Ureter (tissue), 1 donor: ENCODE measurements at places on chromosomes 5 and 9.

DNA sequence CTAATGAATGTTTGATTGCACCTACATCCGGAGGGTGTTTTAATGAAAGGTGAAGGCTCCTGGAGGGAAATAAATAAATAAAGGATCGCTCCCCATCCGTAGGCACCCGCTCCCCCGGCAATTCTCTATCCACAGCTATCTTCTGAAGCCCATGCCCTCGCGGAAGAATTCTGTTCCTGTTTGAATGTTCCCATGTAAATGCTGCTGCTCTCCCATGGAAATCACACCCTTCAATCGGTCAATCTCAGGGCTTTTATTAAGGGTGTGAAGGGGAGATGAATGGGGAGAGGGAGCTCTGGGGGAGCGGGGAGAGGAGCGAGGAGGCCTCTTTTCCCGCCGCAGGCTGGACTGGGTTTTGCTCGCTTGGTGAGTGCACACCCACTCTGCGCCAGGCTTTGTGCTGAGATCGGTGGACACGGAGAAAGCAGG is 21.1 kb upstream of the ARAP3 start:
- DNase-seq: no peak

DNA sequence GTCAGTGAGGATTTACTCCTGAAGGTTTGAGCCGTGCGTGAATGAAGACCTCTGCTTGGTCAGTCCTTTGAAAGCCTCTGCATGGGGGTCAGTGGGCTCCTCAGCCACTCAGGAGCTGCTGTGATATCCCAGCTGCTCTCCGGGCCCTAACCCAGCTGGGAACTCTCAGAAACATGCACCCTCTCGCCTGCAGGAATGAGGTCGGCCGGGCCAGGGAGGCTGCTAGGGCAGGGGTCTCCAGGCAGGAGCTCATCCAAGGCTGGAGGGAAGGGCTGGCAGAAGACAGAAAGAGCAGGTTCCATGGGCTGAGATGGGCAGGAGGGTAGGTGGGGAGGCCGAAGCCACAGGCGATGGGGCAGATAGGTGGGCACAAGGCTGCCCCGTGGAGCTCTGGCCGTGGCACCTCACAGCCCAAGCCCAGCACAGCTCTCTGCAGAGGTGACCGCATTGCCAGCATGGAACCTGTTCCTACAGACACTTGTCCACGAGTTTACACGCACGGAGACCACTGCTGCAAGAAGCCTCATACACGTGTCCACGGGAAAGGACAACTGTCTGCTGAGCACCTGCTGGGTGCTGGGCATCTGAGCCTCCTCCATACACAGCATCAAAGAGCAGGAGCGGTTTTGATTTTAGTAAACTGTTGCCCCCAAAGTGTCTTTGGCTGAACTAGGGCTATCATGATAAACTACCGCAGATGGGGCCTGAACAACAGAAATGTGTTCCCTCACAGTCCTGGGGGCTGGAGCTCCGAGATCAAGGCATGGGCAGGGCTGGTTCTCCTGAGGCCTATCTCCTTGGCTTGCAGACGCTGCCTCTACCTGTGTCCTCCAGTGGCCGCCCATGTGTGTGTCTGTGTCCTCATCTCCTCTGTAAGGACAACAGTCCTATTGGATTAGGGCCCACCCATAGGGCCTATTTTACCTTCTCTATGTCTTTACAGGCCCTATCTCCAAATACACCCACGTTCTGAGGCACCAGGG is 85.2 kb upstream of the ADAMTS2 start:
- no peak for DNase-seq

DNA sequence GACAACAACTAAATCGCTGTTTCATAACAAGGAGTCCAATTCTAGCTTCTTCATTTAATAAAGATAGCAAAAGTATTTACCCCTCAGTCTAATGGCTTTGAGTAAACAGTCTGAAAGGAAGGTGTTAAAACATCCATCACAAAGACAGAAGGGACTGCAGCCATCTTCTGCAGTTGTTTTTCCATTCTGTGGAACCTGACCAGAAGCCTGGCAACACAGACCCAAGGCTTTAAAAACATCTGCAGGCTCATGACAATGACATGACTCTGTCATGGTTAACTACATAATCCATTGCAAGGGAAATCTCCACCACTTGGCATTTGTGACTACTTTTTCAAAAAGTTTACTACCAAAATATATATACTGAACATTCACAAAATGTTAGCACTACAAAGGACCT is 51.9 kb downstream of the ELL2 start:
- no peak for DNase-seq

DNA sequence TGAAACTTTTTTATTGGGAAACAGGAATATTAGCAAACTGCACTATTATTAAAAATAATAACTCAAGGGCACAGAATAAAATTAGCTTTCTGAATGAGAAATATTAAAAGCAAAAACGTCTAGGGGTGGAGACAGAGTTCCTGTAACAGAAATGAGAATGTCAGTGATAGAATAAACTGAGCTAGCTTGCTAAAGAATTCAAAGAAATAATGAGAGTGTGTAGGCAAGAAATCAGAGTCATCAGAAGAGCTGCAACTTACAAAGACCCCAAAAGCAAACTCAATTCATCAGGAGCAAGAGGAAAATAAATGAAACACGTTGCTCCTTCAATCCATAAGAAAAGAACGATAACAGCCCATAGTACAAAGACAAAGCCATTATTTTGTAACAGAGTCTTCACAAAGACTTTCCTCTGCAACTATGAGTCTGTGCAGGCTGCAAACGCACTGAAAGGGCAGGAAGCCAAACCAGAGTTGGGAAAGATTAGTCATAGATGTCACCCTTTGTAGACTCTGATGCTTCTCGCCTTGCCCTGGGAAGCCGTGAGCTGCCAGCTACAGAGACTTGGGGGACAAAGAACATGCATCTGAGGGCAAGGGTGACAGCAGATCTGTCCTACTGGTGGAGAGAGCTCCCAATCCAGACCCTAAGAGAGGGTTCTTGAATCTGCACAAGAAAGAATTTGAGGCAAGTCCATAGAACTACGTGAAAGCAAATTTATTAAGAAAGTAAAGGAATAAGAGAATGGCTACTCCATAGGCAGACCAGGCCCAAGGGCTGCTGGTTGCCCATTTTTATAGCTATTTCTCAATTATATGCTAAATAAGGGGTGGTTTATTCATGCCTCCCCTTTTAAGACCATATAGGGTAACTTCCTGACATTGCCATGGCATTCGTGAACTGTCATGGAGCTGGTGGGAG is 40.8 kb downstream of the SHC3 start:
- DNase-seq: peak; percentile 70

- peak; percentile 35 for DNase-seq
Observed at GRCh38 chr9:127139071-127139731, 16.8 kb upstream of the ANGPTL2 start.

- no peak for DNase-seq
Observed at GRCh38 chr5:82169892-82170291, 108.3 kb downstream of the RPS23 start.

- DNase-seq: no peak
Observed at GRCh38 chr9:123105490-123105889, 72.0 kb downstream of the GPR21 start.

DNA sequence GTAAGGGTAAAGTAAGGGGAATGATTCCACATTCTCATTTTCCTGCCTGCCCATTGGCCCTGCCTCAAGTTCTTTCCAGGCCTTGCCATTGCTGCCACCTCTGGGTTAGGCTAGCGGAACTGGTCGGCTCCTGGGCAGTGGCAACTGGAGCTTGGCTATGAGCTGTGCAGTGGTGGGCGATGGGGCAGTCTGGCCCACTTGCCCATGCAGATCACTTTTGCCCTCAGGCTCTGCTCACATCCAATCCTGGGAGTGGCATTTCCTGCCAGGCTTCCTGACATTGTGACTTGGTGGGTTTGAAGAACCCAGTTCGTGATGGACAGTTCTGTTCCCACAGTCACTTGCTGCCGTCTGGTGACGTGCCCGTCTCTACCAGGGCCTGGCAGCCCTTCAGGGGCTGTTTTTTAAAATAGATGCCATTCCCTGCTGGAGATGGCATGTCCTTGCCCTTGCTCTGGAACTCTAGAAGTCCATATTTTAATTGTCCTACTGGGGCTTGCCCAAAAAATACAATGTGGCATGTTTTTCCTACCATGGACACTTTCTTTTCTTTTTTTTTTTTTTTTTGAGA is 86.1 kb downstream of the FGF18 start:
- DNase-seq: no peak

DNA sequence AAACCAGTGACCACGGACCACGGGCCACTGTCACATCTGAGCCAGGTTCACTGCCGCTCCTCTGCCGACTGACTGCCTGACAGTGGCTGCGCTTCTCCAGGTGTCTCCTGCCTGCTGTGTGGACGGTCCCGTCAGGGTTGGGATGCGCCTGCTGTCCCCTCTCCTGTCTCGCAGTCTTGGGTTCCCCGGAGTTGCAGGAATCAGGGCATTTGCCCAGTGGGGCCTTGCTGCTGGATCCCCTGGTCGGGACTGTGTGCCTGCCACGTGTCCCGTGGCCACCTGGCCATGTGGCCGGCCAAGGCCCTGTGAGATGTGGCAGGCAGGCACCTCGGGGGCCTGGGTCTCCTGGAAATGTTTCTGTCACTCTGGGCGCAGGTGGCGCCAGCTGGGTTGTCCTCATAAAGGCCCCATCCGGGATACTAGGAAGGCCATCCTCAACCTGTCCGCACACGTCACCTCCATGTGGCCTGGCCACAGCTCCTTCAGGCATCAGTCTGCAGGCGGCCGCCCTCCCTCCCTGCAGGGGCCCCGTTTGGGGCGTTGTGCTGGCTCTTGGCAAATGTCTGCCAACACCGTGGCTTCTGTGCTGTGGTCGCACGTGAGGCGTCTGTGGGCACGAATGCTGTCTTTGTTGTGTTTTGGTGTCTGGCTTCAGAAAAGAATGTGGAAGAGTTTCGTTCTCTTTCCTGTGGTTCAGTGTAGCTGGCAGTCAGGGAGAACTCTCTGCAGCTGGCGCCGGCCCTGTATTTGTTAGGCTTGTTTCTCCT is 6.4 kb upstream of the TOR4A start:
- no peak for DNase-seq

DNA sequence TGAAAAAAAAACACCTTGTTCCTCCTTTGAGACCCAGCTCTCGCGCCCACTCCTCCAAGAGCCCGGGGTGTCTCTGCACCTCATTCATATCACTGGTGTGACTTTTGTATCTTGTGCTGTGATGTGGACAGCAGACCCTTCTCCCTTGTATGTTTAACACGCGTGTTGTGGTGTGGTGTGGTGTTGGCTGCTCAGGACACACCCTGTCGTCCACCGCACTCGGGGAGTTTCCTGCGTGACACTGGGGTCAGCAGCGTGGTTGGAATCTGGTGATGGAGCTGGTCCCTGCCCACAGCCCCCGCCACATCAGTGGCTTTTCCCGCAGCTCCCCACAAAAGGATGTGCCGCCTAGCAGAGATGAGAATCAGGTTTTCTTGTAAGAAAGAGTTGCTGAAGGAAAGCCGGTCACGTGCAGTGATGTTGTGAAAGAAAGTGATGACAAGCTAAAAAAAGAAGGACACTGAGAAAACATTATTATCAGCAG is 61.5 kb downstream of the TENT4A start:
- no peak for DNase-seq

DNA sequence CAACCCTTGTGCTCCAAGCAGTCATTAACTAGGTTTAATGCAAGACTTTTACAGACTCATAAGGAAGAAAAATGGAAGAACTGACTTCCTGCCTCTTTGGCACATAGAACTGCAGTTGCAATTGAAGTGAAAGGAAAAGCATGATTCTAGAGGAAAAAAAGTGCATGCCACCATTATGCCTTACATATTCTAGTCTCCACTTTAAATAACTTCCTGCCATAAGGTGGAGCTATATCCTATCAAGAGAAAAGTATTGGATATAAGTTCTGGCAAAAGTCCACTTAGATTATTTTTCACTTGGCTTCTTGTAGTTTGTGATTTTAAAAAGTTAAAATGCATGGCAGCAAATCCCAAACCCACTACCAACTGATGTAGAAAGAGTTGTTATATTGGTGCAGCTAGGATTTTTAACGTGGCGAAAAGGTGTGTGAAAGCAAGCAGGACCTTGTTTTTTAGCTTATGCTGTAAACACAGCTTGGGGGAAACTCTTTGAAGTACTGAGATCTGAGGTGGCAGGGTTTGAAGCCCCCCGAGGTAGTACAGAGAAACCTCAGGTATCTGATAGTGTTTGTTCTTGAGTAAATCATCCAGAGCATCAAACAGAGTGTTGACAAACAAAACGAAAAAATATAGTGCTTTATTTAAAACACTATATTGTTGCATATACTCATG is 117.9 kb downstream of the ANXA1 start:
- DNase-seq: no peak

DNA sequence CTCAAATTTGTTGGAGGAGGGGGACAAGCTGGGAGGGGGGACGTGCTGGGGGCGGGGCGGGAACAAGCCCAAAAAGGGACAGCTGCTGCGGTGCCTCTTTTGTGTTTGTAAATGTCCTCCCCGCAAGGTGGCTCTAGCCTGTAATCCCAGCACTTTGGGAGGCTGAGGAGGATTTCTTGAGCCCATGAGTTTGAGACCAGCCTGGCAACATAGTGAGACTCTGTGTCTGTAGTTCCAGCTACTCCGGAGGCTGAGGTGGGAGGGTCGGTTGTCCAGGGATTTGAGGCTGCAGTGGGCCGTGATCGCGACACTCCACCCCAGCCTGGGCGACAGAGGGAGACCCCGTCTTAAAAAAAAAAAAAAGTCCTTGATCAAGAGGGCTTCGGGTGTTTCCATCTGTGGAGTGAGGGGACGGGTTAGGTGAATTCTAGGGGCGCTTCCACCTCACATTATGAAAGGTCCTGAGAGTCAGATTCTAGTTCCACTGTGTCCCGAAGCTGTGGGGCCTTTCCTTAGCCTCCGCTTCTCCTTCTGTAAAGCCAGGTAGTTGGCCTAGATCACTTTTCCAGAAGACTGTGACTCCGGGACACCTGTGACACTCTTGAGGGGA is 779 bp upstream of the CTNNA1 start:
- peak; percentile 42 for DNase-seq

DNA sequence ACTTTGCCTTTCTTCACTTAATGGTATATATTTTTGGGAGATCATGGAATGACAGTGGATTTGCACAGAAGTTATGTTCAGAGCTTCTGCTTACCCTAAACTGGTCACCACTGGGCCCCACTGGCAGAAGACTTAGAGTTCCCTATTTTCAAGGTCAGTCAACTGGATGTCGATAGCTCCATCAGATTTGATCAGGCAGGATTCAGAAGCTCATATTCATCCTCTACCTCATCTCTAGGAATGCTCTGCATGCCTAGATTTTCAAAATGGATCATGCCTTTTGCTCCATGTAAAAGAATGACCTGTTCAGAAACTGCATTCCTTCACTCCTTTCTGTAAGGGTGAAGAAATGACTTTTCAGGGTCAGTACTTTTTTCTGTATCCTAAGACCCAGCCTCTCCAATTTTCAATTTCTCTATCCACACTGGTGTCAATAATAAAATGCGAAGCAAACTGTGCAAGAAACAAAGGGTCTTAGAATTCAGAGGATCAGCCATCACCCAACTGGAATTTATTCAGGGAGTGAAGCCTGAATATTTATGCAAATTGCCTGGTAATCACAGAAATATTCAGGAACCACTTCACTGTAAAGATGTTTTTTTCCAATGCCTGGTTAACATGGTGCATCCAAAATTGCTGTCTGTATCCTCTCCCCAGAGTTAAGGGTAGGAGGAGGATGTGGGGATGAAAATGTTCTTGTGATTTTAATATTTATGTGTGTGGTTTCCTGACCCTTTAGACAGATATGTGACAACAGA is 125.4 kb downstream of the DOCK2 start:
- no peak for DNase-seq

- DNase-seq: peak; percentile 48
Observed at GRCh38 chr5:34740389-34740806, 84.3 kb downstream of the RAI14 start.

- DNase-seq: no peak
Observed at GRCh38 chr9:34059281-34059680, 10.6 kb upstream of the UBAP2 start.

GRCh38 chr9:135655317-135655716 is 7.8 kb upstream of the LCN9 start:
- DNase-seq: no peak
